ENCODE measurements at places on chromosomes 7 and 10.

DNA sequence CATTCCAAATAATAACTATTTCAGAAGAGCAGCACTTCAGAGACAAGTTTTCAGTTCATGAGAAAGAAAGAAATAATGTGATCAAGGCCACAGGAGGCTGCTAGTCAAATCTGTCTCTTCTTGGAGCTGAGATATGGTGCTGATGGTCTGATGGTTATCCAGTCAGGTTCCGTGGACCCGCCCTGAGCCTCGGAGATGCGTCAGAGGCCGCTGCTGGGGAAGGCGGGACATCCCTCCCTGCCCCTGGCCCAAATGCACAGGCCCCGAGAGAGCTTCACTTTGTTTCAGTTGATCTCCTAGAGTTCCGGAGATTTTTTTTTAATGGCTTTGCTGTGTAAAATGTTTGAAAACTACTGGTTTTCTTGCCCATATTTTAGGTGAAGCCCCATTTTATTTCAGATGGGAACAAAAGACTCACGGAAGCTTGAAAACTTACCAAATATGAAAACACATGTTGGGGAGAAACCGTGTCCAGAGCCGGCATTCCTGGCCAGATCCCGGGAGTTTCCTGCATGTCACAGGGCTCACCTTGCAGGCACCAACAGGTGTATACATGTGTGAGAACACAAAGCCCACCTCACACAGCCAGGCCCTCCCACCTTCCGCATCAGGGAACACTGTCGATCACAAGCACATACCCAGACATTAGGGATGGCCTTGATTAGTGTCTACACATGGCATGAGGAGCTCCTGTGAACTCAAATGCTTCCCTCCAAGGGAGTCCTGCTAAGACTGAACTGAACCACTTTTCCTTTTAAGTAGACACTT, 499.0 kb downstream of the TCERG1L start:
- no peak for DNase-seq

GRCh38 chr10:8967061-8967460, 912.6 kb downstream of the GATA3 start:
- no peak for DNase-seq

DNA sequence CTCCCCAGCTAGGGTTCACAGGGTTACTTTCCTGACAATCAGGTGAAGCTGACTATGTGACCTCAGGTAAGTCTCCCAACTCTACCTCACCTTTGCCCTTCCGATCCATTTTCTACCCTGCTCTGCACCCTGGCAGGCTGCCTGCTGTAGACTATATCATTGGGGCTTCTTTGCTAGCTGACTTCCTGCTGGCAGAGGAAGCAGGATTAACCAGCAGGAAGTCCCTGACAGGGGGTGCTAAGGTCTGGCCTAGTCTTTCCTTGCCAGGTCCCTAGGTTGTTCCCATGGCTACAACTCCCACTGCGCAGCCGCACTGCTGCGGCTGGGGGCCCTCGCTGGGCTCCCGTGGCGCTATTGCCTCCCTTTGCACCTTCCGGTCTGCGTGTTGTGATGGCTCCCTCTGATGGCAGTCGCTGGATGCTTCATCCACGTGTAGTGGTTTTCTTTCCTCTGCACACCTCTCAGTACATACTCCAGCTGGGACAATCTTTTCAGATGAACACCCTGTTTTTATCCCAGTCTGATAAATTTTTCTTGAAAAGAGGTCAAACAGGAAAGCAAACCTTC, 365.9 kb downstream of the REEP3 start:
- DNase-seq, result no peak

DNA sequence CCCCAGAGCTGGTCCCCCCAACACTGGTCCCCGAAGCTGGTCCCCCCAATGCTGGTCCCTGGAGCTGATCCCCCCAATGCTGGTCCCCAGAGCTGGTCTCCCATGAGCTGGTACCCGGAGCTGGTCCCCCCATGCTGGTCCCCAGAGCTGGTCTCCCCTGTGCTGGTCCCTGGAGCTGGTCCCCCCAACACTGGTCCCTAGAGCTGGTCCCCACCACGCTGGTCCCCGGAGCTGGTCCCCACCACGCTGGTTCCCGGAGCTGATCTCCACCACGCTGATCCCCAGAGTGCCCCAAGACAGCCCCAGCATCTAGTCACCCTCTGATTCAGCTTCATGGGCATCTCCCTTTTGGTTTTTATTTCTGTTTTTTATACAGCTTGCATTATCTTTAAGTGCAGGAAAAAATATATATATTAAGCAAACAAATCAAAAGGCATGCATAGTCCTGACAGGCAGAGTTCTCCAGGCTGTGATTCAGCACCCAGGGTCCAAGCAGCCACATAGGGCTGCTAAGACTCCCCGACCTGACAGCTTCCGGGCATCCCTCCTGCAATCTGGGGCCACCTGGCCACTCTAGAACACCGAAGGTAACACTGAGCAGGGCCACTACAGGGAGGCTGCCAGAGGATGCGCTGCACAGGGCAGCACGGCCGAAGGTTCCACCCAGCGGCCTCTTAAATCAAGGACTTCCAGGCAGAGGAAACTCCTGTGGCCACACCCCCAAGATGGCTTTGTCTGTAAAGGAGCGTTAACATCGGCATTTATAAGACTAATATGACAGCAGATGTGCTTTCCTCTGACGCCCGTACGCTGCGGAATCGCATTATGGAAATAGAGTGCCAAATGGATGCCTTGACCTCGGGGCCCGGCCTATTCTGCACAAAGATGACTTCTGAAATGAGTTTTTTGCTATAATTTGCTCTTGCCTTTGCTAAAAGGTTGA, 215.0 kb downstream of the PTPRN2 start:
- DNase-seq, result no peak

- DNase-seq, result no peak
These were observed 111.6 kb upstream of the HABP2 start for GRCh38 chr10:113441220-113441619.

GRCh38 chr10:63689768-63690167, 168.6 kb downstream of the REEP3 start:
- DNase-seq, result no peak

GRCh38 chr10:57817741-57818140, 450.0 kb downstream of the IPMK start:
- DNase-seq, result no peak

DNA sequence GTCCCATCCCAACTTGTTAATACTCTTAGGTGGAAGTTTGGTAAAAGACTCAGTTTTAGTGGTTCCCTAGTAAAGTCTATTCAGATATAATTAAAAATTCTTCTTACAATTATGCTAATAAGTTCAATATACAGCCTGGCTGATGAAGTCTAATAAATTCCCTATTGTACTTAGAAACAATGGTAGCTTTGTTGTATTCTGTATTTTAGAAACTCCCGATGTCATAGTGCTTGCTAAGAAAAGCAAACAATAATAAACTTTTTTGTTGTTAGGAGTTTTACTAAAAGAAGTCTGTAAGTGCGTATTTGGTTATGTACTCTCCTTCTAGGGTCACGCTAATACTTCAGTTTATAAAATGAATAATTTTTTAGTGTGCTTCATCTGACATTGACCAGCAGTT, 206.8 kb downstream of the VTI1A start:
- no peak for DNase-seq

GRCh38 chr7:132422502-132423111, 153.7 kb downstream of the PLXNA4 start:
- no peak for DNase-seq

GRCh38 chr10:70405037-70405824, 1.3 kb downstream of the EIF4EBP2 start:
- peak; percentile 89 for DNase-seq

DNA sequence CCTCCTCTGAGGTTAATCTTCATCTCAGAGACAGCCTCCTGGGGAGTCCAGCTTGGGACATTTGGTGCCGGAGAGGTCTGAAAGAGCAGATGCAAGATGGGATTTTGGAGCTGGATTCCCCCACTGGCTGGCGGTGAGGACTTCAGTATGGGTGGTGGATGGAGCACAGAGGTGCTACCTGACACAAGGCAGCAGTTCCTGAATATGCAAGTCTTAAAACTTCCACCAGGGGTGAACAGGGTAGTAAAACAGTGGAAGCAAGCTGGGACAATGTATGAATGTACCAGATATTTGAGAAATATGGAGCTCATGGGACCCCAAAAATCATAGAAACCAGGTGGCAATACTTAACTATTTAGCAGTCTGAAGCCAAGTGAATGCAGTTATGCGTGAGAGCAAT, 4.8 kb upstream of the TAF3 start:
- DNase-seq, result no peak

DNA sequence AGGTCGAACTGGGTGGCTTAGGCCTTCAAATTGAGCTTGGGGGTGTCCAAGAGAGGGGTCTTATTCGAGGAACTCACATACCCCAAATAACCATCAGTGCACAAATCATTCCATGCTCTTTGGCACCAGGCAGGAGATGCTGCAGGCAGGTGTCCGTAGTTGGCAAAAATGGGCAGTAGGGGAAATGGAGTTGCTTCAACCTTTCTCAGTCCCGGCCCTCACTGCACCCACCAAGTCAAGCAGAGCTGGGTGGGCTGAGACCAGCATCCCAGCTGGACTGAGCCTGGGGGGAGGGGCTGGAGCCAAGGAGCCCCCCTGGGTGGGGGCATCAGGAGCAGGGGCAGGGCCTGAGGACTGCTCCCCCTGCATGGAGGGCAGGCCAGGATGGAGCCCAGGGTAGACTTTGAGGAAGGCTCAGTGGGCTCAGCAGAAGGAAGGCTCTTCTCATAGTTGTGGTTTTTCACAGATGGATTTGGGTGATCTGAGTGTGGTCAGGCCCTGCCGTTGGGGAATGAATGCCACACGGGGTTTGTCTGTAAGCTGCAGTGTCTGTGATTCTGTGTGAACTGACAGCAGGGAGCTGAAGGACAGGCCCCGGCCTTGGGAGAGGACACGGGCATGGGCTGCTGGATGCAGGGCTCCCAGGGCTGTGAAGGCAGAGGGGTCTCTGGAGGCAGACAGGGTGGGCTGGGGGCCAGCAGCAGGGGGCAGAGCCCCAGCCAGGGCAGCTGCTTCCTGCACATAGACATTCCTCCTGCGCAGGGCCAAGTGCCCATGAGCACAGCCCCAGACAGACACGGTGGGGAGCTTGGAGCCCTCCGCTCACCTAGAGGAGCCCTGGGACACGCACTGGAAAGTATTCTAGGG, 144.5 kb downstream of the ADCY1 start:
- no peak for DNase-seq

DNA sequence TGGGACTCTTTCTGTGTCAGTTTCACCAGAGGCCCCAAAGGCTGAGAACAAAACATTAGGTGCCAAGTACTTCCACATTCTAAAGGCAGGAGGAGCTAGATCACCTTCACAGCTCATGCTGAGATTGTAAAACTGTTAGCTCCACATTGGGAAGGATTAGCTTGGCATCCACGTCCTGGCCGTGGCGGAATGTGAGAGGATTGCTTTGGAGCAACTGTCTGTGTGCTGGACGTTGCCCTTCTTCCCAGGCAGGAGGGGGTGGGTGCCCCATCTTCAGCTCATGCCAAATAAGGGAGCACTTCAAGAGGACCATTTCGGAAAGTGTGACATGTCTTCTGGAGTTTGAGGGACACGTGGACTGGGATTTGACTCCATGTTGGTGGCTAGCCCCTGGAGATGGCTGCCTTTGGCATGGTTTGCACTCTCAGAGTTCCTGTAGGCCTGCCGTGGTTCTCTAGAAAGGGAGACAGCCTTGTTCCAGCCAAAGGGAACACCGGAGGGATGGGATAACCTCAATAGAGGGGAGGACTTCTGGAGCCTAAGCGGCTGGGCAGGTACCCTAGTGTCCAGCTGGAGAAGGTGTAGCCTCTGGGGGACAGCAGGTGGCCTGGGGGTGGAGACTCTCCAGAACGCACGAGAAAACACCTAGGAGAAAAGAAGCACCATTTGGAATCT, 19.9 kb upstream of the FMC1 start:
- DNase-seq, result no peak

GRCh38 chr7:115533785-115534184, 496.8 kb downstream of the TFEC start:
- DNase-seq, result no peak

DNA sequence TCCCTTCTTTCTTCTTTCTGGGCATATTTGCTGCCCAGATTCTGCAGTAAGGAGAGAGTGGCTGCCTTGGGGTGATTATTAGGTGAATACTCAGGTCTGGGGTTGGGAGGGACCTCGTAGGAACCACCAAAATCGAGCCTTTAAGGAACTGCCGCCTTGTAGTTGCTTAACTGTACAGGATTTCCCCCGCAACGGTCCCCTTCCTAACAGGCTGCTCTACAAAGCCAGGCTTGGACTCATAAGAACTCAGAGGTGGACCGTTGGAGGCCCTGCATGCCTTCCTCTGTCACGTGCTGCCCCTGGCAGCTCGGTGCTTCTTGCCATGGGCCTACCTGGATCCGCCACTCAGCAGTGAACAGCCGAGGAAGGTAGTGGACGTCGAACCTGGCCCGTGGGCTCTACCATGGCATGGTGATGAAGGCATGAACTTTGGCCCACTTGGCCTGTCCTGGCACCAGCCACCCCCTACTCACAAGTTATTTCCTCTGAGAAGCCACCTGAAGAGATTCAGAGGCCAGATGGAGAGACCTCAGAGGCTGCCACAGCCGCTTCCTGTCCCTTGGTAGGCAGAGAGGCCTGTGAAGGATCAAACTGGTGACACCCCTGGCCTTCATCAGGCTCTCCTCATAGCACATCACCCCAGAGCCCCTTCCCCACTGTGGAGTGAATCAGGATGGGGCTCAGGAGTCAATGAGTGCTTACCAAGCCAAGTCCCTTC, 54.6 kb downstream of the NOD1 start:
- DNase-seq, result no peak

DNA sequence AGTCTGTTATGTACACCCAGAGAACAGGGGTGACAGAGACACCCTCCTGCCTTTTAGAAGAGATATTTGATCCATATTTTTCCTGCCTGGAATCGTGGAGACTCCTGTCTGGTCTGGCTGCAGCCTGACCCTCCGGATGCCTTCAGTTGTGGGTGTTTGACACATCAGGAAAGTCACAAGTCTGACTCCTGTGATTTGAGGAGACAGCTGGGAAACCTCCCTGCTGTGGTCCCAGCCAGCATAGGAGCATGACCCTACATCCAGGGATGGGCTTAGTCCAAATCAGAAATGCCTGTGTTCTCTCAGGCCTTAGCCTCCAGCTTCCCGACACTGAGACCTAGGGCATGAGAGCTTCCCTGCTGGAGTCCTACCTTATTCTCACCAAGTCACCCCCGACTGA, 43.4 kb downstream of the GOT1 start:
- no peak for DNase-seq

- DNase-seq, result no peak
These were observed 37.2 kb downstream of the CYCS start for GRCh38 chr7:25087855-25088254.
